Stimulated activated CD8-positive, alpha-beta memory T cell treated with anti-CD3 and anti-CD28 coated beads, Interleukin-4, amount 100 ng/mL, for 1 hour (primary cell): ENCODE measurements at places on chromosomes 12 and 14.

DNA sequence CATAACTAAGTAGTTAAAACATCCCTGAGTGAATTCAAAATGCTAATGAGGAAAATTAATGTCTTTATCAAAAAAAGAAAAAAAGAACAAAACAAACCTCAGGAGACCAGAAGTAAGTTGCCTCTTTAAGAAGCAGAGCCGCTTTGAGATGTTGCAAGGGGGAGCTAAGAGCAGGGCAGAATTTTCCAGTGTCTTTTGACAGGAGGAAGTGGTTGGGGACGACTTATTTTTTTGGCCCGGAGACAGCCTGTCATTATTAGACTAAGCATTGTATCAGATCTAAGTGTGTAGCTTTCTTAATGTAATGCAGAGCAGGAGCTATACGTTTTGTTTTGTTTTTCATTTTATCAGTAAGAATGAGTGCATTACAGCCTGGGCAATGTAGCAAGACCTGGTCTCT is 206.6 kb downstream of the CACNA1C start:
- DNase-seq, result no peak

DNA sequence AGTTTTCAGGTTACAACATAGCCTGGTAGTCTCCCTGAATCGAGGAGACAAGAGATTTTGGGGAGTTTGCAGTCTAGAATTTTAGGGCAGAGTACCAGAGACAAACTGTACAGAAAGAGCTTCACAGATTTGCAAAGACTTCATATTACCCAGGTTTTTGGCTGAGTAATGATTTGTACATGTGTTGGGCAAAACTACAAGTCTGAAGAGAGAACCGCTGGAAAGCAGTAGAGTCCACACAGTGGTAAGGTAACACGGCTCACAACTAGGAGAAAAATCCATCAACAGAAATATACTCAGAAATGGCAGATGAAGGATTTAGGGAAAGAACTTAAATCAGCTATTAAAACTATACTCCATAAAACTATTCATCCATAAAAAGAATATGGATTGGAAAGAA is 25.7 kb downstream of the FBXO33 start:
- no peak for DNase-seq

- no peak for DNase-seq
Observed at GRCh38 chr12:73308079-73308478, 1035.9 kb downstream of the TRHDE start.

GRCh38 chr12:52032804-52033445 is 18.3 kb upstream of the NR4A1 start:
- no peak for DNase-seq
